Mesendoderm (in vitro differentiated cells): ENCODE measurements at places on chromosomes 4 and X.

DNA sequence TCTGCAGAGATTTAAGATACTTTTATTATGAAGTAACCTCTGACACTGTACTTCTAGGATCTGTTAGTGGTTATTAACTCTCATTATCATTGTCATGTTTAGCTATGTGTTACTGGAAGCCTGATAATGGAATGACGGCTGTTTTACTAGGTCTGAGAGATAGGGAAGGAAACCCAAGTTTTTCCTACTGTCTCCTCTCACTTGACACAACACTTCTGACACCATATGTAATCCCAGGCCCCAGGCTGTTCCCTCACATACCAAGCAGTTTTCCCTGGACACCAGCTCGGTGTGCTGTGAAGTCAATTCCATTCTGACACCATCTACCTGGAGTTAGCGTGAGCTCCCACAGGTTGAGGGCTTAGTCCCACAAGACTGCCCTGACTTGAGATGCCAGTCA is 85.6 kb downstream of the ZNF674 start:
- peak; percentile 26 for DNase-seq

- DNase-seq, result no peak
Measured at GRCh38 chrX:19869193-19869592, 18.2 kb downstream of the SH3KBP1 start.

DNA sequence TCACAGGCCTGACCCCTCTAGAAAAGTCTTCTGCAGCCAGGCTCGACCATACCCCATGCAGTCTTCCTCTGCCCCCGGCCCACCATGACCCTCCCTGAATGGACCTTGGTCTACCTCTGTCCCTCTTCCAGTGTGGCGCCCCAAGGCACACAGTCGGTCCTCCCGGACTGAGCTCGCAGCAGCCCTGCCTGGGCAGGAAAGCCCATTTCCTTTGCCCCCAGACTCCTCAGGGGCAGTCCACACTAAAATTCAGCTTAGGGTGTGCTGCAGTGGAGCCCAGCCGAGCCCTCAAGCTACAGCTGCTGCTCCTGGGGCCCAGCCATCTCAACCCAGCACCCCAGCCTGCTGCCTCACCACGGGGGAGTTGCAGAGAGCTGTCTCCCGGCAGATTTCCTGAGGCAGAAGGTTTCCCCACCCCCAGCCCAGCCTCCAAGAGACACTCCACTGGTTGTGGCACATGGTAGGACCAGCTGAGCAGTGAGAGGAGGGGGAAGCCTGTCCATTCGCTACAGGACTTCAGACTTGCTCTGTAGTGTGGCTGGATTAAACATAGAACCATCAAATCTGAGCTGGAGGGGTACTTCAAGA is 37.5 kb upstream of the IQSEC2 start:
- no peak for DNase-seq

DNA sequence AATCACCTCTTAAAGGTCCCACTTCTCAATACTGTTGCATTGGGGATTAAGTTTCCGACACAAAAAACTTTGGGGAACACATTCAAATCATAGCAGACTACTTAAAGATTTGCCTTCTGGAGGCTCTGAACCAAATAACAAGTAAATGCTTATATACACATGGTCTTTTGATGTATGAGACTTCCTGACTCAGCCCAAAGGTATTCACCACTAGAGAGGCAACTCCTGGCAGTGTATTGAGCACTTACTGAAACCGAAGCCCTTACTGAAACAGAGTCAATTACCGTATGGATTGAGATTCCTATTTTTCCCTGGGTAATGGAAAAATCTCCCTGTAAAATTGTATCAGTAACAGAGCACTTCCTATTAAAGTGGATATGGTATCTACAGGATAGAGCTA is 45.4 kb downstream of the ZCCHC13 start:
- DNase-seq, result peak; percentile 42

- no peak for DNase-seq
Measured at GRCh38 chr4:7734651-7735260, 204.9 kb downstream of the AFAP1 start.
